Astrocyte of the cerebellum (primary cell): ENCODE measurements at places on chromosomes 2 and 18.

GRCh38 chr2:230870544-230871360 is 6.0 kb downstream of the ITM2C start:
- no peak for DNase-seq

DNA sequence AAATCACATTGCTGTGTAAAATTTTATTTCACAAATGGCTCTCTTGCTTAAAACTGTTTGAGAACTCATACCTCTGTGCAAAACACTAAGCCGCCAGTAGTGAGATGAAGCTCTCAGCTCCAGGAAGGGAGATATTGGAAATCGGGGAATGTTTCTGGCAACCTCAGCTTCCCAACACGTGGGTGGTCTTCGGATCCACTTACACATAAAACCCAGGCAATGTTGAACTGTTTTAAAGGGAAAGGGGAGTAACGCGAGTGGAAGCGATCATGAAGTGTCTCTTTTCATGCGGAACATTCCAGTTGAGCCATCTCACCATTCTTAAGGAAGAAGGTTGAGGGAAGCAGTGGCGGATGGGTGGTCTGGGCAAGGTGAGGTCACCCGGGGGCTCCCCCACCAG is 136.8 kb downstream of the ASB1 start:
- no peak for DNase-seq

GRCh38 chr2:207662203-207662602 is 37.0 kb upstream of the METTL21A start:
- DNase-seq: no peak

DNA sequence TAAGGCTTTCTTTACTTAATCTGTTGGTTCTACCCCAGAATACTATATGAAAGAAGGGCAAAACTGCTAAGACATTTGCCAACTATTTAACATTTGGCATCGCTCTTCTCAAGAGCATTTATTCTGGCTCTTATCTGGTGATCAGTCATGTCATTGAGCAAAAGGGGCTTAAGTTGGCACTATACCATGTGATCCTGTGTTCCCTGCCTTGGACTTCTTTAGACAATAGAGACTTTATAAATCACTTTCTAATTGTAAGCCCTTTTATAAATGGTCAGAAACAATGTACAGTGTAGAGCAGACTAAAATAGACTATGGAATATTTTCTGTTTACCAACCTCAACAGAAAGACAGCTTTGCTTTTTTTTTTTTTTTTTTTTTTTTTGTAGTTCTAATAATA is 52.1 kb downstream of the GTF3C3 start:
- no peak for DNase-seq

DNA sequence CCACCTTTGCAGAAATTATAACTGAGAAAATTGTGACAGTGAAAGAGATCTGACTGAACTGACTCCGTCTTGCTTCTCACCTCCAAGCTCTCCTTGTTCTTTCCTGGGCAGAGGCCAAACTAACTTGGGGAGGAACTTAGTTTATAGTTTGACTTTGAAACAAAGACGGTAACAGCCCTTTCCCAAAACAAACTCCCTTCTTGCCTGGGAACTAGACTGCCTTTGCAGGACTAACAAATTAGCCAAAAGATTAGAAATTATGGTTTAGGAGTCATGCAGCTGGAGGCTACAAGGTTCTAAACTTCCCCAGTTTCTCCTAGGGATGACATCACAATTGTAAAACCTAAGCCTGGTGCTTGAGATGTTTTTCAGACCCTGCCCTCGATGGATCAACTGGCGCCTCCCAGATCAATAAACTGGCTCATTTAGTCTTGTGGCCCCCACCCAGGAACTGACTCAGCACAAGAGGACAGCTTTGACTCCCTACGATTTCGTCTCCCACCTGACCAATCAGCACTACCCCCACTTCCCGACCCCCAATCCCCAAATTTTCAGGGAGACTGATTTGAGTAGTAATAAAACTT is 137.7 kb downstream of the ALPK2 start:
- no peak for DNase-seq

GRCh38 chr2:127347734-127348392 is 39.9 kb downstream of the MAP3K2 start:
- DNase-seq: no peak

DNA sequence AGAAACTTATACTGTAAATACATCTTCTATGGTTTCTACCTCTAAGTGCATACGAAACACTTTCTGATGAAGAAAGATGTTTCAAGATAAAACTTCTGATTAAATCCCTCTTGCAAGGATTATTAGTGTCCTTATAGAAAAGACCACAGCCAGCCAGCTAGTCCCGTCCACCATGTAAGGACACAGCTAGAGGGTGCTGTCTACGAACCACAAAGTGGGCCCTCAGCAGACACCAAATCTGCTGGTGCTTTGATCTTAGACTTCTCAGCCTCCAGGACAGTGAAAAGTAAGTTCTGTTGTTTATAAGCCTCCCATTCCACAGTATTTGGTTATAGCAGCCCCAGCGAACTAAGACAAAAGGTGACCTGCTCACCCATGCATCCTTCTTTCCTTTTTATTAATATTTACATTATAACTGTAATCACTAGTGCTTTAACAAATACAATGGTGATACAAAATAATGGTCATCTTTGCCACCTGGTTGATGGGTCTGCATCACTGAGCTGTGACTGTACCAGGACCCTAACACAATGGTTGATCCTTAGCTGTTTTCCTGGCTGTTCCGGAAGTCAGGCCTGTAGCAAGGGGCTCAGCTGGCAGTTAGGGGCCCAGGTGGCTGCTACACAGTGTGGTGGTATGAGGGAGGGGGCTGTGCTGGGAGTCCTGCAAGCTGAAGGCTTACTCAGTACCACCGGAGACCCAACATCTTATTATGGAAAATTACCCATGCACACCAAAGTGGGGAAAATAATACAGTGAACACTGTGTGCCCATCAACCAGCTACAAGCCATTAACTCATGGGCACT is 108.5 kb upstream of the SMAD7 start:
- no peak for DNase-seq

GRCh38 chr2:131588152-131588873 is 60.6 kb downstream of the CCDC74A start:
- no peak for DNase-seq

- DNase-seq: no peak
These were observed 107.8 kb downstream of the CACNB4 start for GRCh38 chr2:151991010-151991409.

DNA sequence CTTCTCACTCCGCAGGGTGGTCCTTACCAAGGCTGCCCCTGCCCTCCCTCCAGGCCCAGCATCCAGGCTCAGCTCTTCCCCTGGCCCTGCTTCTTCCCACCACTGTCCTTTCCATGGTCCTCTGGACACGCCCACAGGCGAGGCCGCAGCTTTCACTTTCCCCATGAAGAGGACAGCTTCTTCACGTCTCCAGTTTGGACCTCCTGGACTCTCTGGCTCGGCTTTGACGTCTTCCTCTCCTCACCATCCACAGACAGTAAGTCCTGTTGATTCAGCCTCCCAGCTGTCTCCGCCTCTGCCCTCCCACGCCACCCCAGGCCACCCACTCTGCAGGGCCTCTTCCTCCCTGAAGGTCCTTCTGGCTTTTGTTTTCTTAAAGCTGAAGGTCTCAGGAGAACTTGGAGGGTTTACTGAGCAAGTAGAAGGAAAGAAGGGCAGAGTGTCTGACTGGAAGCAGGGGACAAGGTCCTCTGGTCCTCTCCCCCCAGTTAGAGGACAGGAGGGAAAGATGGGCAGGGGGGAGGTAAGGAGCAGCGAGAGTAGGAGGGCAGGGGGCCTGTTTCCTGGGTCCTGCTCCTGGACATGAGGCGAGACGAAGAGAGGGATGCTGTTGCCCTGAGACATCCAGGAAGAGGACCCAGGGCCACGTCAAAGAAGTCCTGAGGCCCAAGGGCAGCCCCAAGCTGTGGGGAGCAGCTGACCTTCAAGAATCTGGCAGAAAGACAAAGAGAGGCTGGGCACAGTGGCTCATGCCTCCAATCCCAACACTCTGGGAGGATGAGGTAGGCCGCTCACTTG is 24.7 kb upstream of the NMUR1 start:
- no peak for DNase-seq

DNA sequence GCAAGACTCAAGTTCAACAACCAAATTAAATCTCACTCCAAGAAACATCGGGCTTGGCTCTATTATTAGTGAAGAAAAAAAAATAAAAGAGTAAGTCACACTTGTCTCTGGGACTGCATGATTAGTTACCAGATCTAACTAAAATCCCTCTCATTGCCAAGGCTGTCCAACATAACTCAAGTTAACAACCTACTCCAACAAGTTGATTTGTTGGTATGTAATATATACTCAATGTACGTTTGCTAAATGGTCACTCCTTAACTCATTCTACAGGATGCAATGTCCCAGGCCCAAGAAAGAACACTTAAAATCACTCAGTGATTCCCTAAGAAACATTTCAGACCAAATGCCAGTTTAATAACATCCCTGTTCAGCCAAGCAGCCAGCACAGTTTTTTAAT is 95.1 kb downstream of the DYM start:
- no peak for DNase-seq

- DNase-seq: no peak
These were observed 4.8 kb upstream of the SLC38A11 start for GRCh38 chr2:164960159-164960558.

- DNase-seq: no peak
These were observed 182.5 kb downstream of the PRKCE start for GRCh38 chr2:45833968-45834344.

DNA sequence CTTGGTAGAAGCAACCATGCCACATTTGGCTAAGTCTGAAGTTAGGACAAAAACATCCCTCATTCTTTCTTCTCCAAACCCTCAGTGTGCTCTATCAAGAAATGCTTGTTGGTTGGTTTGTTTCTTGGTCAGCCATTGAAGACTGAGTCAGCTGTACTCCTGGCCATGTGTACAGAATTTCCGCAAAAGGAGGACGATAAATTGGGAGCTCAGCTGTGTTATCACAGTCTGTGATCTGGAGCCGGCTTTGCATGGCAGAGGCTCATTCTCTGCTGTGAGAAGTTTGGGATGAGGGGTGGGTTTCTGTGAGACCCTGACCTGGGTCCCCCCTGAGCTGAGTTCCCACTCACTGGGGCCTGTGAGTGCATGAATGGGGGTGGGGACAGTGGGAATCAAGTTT is 26.3 kb upstream of the E2F6 start:
- DNase-seq: no peak

GRCh38 chr2:212173756-212174510 is 364.7 kb downstream of the ERBB4 start:
- no peak for DNase-seq

DNA sequence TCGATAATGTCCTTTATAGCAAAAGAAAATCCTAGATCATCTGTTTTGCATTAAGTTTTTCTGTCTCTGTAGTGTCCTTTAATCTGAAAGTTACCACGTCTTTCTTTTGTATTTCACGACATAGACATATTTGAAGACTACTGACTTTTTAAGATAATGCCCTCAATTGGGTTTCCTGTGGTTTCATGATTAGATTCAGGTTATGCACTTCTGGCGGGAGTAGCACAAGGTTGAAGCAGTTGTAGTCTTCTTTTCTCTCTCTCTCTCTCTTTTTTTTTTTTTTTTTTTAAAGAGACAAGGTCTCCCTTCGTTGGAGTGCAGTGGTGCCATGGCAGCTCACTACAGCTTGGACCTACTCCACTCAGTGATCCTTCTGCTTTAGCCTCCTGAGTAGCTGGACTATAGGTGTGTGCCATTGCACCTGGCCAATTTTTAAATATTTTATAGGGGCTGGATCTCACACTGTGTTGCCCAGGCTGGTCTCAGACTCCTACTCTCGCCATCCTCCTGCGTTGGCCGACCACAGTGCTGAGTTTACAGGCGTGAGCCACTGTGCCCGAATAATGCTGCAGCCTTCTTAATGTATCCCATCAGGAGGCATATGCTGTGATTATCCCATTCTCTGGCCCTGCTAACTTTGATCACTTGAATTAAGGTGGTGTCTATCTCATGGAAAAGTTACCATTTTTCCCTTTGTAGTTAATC is 3.9 kb downstream of the INPP4A start:
- no peak for DNase-seq

DNA sequence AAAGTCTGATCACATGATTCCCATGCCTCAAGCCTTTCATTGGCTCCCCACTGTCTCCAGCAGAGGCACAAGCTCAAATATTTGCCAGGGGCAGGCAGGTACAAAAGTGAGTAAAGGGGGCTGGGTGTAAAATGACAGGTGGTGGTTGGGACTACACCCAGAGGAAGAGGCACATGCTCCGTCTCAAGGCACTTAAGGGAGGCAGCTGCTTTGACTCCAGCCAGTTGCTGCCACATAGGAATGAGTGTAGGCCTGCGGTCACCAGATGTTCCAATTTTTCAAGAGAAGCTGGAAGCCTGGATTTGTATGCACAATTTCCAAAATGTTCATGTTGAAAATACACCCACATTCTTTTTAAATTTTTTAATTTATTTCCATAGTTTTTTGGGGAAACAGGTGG is 164.4 kb downstream of the UPP2 start:
- no peak for DNase-seq

- DNase-seq: no peak
These were observed 147.9 kb downstream of the TNS1 start for GRCh38 chr2:217854684-217855420.
